ENCODE measurements at places on chromosomes 5 and 9.
A peak's percentile ranks its signal among the peaks of the same experiment; 100 is the strongest.

DNA sequence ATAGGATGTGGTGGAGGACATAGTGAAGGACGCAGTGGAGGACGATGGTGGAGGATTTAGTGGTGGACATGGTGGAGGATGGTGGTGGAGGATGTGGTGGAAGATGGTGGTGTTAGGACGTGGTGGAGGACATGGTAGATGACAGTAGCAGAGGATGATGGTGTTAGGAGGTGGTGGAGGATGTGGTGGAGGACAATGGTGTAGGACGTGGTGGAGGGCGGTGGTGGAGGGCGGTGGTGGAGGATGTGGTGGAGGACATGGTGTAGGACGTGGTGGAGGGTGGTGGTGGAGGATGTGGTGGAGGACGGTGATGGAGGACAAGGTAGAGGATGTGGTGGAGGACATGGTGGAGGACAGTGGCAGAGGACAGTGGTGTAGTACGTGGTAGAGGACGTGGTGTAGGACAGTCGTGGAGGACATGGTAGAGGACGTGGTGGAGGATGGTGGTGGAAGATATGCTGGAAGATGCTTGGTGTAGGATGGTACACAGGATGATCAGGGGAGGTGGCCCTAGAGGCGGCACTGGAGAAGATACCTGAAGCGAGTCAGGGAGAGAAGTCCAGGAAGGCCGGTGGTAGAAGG is 68.7 kb downstream of the S1PR3 start:
- no peak for DNase-seq

DNA sequence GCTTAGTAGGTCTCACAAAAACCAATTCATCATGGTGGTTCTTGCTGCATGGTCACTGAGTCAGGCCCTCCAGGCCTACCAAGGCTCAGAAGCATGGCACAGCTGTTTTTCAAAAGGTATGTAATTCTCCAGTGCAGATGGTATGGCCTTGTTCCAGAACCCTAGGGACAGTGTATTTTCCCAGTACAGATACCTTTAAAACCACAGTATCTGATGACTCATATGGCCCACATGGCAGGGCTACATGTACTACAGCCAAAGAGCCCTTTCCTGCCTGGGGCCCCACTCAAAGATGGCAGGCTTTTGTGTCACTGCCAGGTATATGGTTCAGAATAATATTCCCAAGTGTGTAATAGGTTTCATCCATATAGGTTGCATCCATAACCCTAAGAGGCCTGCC is 16.5 kb downstream of the CSF2 start:
- peak; percentile 80 for DNase-seq

GRCh38 chr5:1100664-1101574 is 10.9 kb downstream of the SLC12A7 start:
- DNase-seq: no peak

DNA sequence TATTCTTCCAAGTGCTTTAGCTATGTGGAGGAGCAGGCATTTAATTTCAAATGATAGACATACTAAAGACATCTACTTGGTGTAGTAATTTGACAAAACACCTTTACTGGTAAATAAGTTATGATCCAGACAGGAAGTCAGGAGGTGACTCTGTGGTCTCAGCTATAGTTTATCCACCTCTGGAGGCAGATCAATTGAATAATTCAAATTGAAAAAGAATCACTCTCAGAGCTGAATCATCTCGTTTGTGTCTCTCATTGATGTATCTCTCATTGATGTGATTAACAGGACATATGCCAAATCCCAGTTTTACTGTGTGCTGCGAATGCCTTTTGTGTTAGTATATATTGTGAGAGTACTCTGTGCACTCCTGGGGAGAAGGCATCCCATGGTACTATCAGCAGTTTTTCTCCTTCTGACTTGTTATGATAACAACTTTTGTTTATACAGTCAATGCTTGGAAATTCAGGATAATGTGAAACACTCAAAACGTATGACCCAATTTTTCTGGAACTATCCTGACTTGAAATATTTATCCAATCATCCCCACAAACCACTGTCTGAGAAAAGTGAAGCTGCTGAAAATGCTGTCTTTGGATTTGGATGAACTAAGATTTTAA is 48.5 kb upstream of the DAB2 start:
- peak; percentile 91 for DNase-seq

DNA sequence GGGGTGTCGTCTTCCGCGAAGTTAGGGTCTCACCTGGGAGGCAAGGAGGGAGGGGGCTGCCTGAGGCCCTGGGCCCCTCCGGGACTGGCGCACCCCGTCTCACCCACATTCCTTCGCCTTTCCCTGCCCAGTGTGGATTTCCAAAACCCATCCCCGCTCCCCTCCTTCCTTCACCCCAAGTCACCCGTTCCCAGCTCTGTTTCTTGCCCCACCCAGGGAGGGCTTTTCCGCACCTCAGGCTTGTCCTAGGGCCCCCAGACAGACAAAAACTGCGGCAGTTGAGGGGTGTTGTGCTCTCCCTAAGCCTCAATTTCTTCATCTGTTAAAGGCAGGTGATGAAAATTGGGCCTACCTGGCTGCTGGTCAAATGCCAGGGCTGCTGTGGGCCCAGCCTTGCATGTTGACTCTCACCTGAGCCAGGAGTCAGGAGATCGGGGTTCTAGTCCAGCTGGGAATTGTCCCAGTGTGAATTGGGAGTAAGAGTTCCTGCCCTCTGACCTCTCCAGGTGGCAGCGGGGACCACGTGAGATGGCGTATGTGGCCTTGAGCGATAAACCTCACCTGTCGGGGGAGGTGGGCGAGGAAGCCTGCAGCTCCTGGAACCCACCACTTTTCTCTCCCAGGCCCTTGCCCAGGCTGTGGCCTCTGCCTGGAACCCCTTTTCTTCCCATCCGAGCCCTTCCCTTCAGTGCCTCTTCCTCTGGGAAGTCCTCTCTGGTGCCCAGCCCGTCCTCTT is 143.4 kb upstream of the IER5L start:
- DNase-seq: no peak

- no peak for DNase-seq
Measured at GRCh38 chr9:35757226-35757891, 3.3 kb upstream of the MSMP start.

- DNase-seq: no peak
Measured at GRCh38 chr9:136640171-136641111, 22.3 kb upstream of the EGFL7 start.

GRCh38 chr5:122183098-122183787 is 53.9 kb downstream of the ZNF474 start:
- peak; percentile 87 for DNase-seq

GRCh38 chr5:63240063-63240755 is 661.6 kb downstream of the LRRC70 start:
- DNase-seq: no peak

- DNase-seq: no peak
Measured at GRCh38 chr5:54450542-54450941, 5.0 kb upstream of the HSPB3 start.

DNA sequence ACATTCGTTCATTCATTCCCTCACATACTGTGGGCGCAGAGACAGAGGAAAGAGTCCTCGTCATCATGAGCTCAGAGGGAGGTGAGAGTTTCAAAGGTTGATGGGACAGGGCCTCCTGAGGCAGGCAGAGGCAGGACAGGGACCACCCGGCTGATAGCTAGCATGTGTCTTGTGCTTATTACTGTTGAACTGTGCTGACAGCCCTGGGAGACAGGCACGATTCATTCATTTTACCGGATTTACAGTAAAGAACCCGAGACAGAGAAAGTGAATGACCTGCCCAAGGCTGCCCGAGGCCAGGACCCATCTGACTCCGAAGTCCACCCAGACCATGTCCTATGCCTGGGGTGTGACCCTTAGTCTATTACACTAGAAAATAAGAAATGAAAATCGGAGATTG is 4.9 kb upstream of the FAM163B start:
- no peak for DNase-seq

DNA sequence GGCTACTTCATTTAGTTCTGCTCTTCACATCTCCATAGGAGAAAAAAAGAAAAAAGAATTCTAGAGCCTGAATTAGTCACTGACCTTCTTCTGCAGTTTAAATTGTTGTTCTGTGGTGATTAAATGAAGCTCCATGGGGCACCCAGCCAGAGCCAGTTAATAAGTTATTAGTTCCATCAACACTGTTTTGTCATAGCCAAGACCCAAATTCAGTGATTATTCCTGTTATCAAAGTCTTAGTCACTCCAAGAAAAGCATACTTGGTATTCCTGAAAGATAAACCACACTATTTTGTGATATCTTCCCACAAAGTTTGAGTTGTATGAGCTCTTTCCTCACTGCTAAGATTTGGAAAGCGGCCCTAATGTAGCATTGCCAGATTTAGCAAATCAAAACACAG is 134.8 kb upstream of the RGMB start:
- peak; percentile 94 for DNase-seq

DNA sequence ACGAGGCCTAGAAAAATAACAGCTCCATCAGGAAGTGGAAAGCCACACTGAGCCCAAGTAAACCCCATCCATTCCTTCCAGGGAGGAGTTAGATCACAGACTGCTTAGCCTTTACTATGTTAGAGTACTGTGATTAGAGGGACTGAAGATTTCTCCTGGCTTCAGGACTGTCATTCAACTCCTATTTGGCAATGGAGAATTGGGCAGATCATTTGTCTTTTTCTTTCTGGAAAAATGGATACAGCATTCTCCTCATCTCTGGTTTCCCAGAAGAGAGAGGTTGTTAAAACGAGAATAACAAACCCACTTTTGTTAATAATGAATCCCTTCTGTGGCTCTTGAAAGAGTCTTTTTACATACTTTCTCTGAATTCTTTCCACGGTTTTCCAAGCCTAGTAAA is 150.4 kb downstream of the GABRB2 start:
- DNase-seq: no peak

DNA sequence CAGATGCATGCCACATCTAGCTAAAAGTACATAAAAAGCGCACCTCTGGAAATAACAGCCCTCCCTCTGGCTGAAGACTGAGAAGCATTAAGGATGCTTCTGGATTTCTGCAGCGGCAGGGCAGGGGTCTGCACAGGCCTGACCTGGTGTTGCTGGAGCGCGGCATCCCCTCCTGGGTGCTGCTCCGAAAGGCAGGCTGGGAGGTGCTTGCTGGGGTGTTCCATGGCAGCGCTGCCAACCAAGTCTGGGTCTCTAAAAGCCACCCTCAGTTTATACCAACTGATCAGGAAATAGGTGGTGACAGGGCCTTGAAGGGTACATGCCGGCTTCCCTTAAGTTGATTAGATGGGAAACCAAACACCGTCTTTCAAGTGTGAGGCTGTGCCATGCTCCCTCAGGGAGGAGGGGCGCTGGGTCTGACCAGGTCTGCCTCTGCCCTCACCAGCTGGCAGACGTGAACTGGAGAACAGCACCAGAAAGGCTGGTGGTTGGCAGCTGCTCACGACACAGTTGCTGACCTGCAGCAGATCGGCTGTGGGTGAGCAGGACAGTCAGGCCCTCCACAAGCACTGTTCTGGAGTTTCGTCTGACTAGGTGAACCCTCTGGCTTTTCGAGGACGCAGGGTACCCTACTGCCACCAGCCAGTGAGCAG is 81.6 kb downstream of the DAP start:
- DNase-seq: no peak

- peak; percentile 13 for DNase-seq
Measured at GRCh38 chr5:67493676-67494075, 297.1 kb upstream of the CD180 start.

- DNase-seq: no peak
Measured at GRCh38 chr5:123398058-123398733, 25.0 kb downstream of the CEP120 start.

DNA sequence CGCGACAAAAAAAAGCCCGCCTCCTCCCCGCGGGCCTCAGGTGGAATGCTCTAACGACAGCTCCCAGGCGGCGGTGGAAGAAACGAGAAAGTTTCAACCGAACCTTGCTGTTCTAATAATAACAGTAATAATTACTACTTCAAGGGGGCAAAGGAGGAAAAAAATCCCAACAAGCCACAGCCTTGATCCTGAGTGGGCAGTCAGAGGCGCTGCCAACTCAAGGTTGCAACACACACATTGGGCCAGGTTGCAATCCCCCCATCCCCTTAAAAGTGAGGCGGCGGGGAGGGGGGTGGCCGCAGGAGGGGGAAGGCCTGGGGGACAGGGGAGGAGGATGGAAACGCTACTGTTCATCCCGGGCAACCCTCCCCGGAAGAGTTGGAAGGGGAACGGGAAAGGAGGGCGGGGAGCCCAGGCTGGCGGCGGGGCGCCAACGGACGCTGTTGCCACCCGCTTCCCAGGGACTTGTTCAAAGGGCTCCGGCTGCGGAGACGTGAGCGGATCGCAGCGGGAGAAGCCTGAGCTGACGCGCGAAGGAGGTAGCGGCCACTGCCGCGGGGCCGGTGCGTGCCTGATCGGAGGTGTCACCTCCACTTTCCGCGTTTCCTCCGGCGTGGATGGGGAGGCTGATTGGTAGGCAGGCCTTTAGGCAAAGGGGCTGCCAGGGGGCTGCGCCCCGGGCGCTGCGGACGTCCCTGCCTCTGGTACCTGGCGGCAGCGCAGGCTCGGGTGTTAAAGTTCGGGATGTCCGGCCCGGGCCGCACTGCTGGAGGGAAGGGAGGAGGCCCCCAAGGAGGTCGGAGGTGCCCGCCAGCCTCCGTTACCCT is 647 bp downstream of the SMARCA2 start:
- peak; percentile 31 for DNase-seq

DNA sequence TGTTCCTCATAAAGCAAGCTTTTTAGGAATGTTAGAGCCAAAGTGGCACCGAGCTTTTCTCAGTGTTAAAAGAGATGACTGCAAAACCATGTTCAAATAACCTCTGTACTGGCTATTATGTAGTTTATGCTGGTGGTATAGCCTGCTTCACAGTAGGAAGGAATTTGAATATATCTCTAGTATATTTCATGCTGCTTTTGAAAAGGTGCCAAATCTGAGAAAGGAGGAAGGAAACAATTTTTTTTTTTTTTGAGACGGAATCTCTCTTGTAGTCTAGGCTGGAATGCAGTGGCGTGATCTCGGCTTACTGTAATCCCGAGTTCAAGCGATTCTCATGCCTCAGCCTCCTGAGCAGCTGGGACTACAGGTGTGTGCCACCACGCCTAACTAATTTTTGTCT is 13.5 kb downstream of the CREBRF start:
- DNase-seq: no peak

DNA sequence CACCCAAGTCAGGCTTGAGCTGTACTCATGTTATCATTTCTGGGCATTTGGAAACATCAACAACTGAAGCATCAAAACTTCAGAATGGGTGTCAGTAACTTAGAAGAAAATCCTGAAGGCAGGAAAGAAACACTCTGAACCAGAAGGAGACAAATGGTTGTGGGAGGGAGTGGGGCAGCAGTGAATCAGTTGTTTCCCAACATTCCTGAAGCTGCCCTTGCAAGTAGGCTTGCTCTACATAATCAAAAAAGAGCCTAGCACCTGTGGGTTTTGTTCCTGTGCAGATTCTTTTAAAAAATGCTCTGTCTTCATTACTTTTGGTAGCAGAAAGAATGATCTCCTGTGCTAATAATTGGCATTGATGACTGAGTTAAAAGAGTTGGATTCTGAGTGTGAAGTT is 424.2 kb upstream of the GRIA1 start:
- DNase-seq: no peak

- no peak for DNase-seq
Measured at GRCh38 chr9:81814794-81815464, 113.3 kb upstream of the SPATA31D4 start.

DNA sequence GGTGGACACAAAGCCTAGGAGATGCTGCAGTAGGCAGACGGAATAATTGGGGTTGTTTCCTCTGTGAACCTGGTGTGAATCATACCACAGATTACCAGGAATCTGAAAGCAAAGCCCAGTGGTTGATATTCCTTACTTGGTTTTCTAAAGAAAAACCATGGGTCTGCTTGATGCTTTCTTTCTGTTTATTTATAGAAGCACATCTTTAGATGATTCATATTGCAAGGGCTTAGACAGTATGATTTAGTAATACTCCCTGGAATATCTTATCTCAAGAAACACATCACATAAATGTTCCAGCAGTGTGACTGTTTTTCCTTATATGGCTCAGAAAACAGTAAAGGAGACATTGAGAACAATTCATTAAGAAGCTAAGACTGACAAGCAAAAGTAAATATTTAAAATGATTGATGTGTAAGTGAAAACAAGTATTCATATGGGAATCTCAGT is 623.3 kb downstream of the RAB3C start:
- DNase-seq: peak; percentile 89

All from fibroblast of skin of right quadriceps (primary cell).